ENCODE measurements at places on chromosomes 6 and 20.

DNA sequence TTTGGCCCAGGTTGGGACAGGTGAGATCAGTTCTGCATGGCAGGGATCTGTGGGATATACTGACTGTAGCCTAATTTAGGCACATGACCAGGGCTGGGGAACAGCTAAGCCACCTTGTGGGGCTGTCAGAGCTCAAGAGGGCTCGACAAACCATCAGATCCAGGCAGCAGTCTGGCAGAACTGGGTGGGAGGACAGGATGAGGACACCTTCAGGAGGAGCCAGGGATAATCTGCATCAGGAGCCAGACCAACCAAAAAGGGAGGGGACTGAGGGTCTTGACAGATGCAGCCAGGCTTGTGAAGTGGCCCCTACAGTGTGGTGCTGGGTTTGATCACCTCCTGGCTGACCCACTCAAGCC lies 123.4 kb downstream of the MAFB start:
- peak; percentile 42 for DNase-seq

GRCh38 chr6:33312361-33313104 lies 1.3 kb downstream of the TAPBP start:
- DNase-seq, result peak; percentile 64

GRCh38 chr6:167113047-167113754 lies 9.7 kb upstream of the CCR6 start:
- DNase-seq, result no peak

DNA sequence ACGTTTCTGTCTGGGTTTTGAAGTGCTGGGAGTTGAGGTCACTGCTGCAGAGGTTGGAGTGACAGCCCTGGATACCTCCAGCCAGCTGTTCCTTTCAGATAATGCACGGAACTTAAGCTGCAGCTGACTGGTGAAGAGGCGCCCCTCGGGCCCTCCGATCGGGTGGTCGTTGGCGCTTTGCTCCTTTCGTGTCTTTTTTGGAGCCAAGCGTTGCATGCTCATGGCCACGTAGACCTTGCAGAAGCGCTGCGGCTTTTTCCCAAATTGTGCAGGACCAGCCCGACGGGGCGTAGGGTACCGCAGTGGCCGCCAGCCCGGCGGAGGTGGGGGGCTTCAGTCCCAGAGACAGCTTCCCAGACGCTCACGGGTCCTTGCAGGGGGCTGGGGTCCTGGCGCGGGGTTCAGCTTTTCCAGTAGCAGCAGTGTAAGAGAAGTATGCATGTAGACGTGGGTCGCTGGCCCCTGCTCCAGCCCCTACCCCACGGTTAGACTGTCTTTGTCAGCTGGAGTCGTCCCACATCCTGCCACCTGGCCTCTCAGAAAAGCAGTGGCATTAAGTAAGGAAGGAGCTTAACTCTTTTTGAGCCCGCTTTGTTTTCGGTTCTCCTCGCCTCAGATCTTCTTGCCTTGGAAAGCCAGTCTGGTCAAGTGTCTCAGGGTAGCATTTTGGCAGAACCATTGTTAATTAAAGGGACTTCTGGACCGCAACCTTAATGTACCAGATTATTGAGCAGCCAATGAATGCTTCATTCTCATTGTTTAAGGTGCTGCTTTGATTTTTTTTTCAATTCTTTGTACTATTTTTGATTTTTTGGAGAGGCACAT lies 838 bp downstream of the TNFAIP3 start:
- peak; percentile 82 for DNase-seq

DNA sequence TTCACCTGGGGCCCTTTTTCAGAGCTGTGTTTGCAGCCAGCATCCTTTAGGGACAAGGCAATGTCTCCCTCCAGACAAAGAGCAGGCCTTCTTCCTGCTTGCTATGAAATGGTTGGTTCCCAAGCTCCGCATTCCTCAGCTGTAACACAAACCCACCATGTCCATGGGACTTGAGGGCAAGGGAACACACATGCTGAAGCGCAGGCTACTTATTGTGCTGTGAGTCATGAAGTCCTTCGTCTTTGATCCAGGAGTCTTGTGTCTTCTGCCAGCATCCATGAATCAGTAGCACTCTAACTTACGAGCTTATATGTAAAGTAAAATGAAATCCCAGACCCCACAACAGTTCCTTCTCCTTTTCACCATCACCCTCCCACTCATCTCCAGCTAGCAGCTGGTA lies 59.0 kb downstream of the ANKRD60 start:
- no peak for DNase-seq

Data from NCI-H524 (cell line).